Fibroblast of skin of abdomen (primary cell): ENCODE measurements at places on chromosomes 2 and 18.

DNA sequence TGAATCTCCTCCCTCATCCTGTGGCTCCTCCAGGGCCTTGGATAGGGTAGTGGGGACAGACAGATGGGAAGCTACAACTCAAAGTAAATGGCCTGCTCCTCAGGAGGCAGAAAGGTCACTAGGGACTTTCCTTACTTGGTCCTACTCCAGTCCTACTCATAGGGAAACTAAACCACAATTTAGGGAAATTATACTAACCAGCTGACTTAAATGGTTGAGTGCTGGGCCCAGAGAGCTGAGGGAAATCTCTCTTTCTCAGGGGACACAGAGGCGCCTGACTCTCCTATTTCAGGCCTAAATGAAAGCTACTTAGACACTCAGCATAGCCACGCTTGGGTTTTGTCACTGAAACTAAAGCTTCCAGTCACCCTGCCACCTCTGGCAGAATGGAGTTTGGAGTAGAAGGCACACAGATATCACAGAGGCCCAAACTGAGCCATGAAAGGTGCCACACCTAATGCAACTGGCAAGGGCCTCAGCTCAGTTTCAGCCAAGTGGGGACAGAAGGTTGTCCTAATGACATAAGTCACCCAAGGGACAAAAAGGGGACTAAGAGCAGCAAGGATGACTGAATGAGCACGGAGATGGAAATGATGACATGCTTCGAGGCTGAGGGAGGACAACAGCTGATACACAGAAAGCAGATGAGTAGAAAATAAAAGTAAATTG lies 24.0 kb downstream of the CERKL start:
- no peak for DNase-seq

- DNase-seq, result no peak
Measured at GRCh38 chr2:28457237-28457636, 38.6 kb upstream of the PLB1 start.

GRCh38 chr2:168190590-168191336 lies 56.6 kb downstream of the STK39 start:
- no peak for DNase-seq

DNA sequence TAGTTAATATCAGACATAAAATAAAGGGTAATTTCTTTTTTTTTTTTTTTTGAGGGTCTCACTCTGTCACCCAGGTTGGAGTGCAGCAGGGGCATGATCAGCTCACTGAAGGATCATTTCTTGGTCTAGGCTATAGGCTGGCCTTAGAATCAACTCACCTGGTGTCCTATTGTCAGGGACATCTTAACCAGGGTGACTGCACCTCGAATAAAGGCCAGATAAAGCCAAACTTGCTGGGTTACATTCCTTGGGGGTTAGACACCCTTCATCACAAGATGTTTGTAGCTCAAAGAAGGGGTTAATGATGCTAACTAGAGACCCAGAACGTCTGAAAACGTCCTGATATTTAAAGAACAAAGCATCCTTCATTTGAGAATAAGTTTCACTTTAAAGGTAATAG lies 17.9 kb downstream of the SPATA3 start:
- DNase-seq, result no peak

DNA sequence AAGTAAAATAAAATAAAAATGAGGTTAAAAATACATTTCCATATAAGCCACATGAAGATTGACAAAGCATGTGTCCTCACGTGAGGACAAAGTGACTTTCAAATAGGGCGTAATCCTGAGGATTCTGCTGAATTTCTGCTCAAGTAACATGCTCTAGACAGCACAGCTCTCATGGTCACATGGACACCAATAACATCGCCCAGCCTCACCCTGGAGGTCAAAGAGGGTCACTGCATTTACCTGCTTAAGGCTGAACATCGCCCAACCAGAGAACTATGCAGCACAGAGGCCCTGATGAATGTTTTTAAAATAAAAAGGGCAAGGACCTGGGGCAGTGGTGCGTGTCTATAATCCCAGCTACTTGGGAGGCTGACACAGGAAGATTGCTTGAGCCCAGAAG lies 30.2 kb downstream of the TGFBRAP1 start:
- DNase-seq, result no peak

DNA sequence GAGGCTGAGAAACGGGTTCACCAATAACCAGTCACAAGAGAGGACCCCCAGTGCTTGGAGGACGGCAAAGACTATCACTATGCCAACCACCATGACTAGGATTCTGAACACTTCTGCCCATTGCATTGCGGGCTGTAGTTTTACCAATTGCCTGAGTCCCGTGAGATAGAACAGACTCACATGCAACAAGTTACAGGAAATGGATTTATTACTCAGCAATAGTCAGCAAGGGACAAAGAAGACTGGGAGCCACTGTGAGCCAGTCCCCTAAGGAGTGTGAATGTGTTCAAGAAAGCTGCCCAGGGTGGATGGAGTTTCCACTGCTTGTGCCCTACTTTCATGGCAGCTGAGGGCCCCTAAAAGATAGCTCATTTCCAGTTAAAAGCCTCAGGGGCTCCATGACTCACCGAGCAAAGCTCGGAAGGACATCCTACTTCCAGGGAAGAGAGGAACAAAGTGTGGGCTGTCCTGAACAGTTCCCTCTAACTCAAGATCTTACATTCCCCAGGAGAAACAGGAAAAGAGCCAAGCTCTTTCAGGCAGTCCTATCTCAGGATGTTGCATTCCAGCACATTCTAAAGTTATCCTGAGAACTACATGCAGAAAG lies 54.4 kb downstream of the SLC4A3 start:
- peak; percentile 61 for DNase-seq
